Pericardium fibroblast (primary cell): ENCODE measurements at places on chromosomes 16 and 17. TPM values are rescaled to one million over a fixed set of nuclear protein-coding genes. Genes with fewer than 3 reads are reported as not detected.

KRT25 gene
- not detected in 2 replicates for total RNA-seq

TP53TG3F gene
- total RNA-seq = not detected in 2 replicates

TUBG1 gene
- 21.0 and 35.8 TPM in 2 replicates for total RNA-seq

SOX15 gene
- total RNA-seq = 0.12 and 0.85 TPM in 2 replicates
